ENCODE measurements at places on chromosomes 2 and 18. TPM values are rescaled to one million over a fixed set of nuclear protein-coding genes. Genes with fewer than 3 reads are reported as not detected.

ACTG2 gene
- not detected for total RNA-seq

ZSWIM2 gene
- total RNA-seq = not detected

IL1R1 gene
- 40.2 TPM for total RNA-seq

SP140L gene
- 3.7 TPM for total RNA-seq
